Tongue (tissue), 3 donors: ENCODE measurements at places on chromosomes 13 and 19. TPM values are rescaled to one million over a fixed set of nuclear protein-coding genes. Genes with fewer than 3 reads are reported as not detected.

Gene FCAR
- total RNA-seq = 2.6 TPM

Gene ZNF561
- 49.1 TPM for total RNA-seq

Gene KCNJ14
- total RNA-seq = 0.51 TPM

Gene LYL1
- 4.2 TPM for total RNA-seq

GRCh38 chr13:44063881-44064280, 184.2 kb downstream of the LACC1 start:
- no peak for DNase-seq

DNA sequence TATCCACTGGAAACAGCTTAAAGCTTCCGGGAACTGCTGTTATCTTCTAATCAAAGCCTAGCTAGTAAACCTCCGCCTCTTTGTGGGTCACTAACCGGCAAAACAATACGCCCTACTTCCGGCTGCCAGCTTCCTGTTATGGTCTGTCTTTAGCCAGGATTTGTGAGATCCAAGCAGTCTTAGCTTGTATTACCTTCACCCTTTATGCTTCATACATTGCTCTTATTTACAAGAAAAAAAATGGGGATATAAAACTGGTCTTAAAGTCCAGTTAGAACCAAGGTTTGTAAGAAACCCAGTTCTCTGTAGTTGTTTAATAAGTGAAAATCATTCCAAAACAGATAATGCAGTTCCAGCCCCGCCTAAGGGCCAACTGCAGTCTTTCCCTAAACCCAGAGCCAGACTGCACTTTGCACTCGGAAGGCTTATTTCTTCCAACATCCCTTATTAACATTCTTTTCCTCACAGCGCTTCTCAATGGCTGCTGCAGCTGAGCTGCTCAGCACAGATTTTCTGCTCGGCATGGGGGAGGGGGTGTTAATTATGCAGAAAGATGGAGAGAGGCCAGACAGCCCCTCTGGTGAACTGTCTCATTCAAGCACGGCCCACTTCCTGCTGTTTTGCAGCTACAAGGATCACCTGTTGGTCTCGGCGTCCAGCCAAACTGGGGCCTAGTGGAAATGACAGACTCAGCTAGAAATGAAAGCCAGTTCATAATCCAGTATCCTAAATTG, 368.4 kb downstream of the KLF12 start:
- peak; percentile 99 for DNase-seq

DNA sequence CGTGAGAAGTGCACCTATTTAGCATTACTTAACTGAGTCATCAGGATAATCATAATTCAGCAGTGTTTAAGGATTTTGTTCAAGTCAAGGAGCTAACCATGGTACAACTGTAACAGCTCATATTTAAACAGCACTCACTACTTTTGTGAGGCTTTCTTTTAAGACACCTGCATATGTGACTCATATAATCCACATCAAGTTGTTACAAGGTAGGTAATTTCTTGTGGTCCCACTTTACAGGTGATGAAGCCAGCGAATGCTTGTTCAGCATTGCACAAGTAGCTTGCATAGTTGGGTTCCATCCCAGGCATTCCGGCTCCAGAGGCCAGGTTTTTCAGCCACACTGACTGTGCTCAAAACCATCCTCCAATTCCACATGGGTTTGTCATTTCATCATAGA, 569.2 kb downstream of the MYO16 start:
- no peak for DNase-seq

DNA sequence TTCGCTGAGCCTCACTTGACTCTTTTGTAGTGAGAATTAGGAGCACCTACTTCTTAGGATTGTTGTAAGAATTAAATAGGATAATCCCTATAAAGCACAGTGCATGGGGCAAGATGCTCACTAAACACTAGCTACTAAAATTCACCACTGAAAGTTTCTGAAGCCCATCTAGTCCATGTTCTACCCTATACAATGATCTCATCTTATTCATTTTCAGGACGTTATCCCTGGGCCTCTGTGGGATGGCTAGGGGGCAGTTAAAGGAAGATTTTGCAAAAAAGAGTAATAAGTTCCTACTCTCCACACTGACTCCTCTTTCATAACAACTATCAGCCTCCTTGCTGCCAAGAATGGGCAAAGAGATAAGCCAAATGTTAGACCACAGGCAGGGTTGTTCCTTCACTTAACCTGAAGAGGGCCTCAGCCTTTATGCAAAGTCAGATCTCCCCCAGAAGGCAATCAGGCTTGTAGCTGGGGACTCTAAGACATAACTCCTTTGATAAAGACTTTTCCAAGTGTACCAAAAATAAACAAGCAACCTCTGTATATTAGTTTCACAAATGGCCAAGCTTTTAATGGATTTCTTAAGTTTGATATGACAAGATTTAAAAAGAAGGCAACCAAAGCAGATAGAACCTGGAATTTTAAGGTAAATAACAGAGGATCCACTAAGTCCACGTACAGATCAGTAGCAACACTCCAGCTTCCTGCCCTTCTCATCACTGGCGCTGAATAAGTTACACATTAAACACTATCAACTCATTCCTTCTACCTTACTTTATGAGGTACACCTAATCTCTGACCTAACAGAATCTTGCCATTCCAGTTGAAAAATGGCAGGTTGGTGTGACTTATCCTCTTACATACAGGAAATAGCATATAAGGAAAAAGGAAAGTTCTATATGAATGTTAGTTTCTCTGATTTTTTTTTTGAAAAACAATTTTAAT, 44.4 kb downstream of the ELF1 start:
- no peak for DNase-seq

GRCh38 chr13:41456768-41457588, at the start of gene RGCC:
RGCC (plus strand) TSS chr13:41457550; CDS start chr13:41457708, 158 bp downstream.
- peak; percentile 79 for DNase-seq

GRCh38 chr19:46654621-46655152, 6.3 kb downstream of the DACT3 start:
- DNase-seq = peak; percentile 55

- peak; percentile 34 for DNase-seq
Measured at GRCh38 chr13:37868691-37869505, 674 bp downstream of the TRPC4 start.

GRCh38 chr13:28545583-28546333, 50.8 kb upstream of the FLT1 start:
- DNase-seq = no peak

DNA sequence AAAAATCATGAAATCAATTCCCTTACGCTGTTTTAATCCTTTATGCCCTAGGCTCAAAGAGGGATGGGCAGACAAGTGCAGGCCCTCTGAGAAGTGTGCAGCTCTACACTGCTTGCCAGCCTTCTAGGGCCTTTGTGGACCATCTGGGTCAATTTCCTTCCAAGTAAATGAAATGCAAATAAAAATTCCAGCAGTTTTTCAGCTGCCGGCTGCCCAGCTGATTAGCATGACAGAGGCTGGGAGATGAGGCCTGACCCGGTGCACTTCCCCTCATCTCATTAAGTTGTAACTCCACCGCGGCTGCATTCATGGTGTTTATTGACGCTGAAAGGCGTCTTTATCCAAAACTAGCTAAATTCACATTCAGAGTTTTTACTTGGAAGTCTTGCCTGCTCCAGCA, 47.5 kb upstream of the GSX1 start:
- peak; percentile 16 for DNase-seq

DNA sequence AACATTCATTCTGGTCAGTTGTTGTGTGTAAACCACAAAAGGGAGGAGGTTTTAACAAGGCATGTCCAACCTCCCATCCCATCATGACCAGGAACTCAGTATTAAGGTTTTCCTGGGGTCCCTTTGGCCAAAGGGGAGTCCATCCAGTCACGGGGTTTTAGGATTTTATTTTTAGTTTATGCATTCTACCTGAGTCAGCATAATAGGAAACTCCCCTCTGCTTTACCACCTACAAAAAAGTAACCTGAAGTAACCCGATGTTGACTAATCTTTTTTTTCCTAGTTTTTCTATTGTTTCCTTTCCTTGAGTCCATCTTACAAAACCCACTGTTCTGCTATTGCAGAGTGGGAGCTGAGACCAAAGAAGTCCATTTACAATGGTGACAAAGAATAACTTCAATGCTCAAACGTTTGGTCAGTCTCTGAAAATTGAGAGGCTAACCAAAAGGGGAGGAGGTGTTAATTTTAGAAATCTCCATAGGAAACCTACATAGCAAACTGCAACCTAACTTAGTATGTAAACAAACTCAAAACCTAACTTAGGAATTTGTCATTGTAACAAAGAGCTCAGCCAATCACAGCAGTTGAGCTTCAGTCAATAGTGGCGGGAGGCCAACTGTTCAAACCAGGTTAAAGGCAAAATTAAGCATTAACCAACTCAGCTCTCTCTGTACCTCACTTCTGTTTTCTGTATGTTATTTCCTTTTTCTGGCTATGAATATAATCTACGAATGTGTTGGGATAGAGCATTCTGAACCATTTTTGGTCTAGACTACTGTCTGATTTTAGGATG, 1954.1 kb downstream of the PCDH9 start:
- no peak for DNase-seq

DNA sequence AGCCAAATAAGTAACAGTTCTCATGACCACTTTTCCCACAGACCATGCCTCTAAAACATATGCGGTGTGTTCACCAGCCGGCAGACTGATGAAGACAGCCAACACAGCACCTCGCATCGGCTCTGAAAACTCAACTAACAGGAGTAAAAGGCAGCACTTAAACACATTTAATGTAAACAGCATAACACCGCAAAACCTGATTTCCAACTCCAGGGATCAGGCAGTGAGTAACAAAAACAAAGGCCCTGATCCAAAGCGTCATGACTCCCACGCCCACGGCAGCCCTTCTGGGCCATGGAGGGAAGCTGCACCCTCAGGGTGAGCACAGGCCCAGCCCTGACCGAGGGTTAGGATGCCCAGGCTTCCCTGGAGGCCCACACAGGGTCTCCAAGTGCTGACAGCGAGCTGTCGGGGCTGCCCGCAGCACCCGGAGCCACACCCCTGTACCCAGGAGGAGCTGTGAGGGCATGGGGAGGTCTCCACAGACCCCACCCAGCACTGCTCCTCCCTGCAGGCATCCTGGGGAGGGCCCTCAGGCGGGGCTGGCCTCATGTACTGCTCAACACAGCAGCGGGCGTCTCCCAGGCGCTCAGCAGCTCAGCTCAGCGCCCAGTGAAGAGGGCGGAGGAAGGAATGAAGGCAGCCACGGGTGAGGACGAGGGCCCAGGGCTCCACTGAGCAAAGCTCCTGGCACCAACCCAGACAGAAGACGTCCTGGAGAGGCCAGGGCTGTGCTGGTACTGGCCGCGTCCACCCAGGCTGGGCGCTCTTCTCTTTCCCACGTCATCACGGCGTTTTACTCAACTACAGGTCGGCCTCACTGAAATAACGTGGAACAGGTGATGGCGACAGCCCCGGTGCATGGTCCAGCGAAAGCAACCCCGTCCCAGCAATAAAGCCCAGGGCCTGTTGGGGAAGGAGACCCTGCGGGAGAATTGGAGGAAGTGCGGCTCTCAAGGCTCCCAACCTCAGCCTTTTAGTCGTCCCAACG, 53.7 kb downstream of the RASA3 start:
- peak; percentile 78 for DNase-seq

- no peak for DNase-seq
Measured at GRCh38 chr19:5632241-5632612, 9.3 kb downstream of the SAFB start.

DNA sequence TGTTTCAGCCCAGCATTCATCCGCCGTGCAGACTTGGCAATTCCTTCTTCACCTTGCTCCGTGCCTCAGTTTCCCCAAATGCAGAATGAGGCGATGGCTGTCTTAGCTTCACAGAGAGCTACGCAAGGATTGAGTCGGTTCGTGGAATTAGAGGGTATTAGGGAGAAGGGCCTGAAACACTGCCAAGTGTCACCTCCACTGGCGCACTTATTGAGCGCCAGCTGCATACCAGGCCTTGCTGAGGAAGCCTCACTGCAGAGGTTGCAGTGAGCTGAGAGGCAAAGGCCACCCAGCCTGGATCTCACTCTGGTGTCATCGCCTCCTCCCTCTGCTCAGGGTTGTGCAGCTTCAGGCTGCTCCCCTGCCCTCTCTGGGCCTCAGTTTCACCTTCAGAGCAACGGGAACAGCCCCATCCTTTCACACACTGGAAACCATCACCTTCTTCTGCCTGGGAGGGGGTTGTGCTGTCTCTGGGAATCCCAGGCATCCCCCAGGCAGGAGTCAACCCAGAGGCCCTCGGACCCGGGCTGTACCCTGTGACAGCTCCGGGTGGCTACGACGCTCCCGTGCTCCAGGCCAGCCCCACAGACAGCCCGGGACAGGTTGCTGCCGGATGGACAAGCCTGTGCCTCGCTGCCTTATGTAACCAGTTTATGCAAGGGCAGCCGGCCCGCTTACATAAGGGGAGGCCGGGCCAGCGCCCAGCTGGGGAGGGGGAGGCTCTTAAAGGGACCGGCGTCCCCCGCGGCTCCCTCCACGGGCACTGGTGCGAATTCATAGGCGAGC, 31.9 kb downstream of the NFIC start:
- peak; percentile 72 for DNase-seq

DNA sequence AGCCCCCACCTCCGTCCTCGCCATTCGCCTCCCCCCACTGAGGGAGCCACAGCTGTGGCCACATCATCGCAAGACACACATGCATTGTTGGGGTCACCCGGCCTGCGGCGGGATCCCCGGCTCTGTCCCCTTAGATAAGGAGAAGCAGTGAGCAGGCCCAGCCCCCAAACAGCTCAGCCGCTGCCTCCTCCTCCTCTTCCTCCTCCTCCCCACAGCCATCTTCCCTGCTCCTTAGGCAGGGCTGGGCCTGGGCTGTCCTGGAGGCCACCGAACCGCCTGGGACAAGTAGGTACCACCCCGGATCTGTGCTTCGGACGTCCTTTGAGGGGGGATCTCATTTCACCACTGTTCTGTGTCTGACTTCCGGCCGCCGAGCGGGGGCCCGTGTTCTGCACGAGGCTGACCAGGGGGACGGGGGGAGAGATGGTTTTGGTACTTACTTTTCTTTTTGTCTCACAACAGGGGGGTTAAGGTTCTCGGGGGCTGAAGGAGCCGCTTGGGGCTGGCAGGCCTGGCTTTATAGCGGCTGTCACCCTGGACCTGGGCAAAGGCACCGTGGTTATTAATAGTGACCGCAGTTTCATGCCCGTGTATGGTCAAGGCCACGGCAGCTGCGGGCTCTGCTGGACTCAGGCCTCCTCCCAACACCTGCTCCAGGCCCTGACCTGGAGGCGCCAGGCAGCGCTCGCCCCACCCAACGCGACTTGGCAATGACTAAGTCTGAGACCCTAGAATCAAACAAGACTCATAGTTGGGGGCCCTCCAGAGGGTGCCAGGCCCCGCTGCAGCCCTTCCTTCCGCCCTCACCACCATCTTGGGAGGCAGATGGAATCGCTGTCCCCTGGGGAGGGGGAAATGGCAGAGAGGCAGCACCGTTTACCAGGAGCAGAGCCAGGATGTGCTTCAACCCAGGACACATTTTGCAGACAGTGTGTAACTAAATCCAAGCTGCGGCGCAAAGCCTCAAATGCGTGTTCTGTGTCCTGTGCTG, 18.3 kb downstream of the NMRK2 start:
- peak; percentile 86 for DNase-seq

GRCh38 chr13:26810095-26810494, 49.5 kb upstream of the GPR12 start:
- no peak for DNase-seq

GRCh38 chr19:36528921-36529518, 949 bp upstream of the ZNF260 start:
- DNase-seq = no peak
